ENCODE measurements at places on chromosomes 1 and 21.

DNA sequence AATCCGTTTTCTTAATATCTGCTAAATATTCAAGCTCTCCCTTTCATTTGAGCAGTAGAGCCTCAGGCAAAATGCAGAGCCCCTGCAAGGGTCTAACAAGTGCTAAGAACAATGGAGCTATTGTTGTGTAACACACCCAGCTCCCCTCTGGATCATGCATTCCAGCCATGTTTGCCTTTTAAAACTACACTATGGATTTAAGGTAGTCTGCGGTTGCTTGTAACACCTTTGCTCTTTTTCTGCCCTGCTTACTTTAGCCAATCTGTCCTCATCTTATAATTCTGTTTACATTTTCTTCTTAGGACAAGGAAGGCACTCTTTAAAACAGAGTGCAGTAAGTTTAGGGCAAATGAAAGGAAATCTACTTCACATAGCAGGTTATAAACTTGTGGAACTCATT is 60.0 kb upstream of the C1orf105 start:
- DNase-seq: no peak

DNA sequence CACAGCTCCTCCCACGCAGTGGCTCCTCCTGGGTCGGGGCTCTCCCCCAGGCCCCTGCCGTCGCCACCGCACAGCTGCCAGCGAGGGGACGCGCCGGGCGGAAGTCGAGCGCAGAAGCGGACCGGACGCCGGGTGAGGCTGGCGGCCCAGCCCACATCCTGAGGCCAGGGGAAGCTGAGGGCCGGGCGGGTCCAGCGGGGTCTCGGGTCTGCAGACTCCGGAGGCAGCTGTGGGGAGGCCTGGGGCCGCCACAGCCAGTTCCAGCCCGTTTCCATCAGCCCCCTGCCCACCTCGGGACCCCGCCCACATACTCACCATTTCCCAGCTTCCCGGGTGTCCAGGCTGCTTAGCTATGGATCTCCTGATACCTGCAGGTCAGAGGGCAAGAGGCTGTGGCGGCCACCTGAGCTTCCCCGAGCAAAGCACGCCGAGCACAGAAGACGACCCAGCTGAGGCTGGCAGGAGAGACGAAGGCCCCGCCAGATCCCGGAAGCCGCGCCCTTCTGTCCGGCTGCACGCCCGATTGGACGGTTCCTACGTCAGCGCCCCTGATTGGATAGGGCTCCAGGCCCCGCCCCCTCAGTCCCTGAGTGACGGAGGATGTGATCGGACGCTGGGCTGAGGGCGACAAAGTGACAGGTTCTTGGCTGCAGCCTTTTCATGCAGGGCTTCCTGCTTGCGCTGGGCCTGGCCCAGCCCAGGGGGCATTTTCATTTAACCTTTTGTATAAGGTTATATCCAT is 38.7 kb upstream of the ZNF124 start:
- DNase-seq: peak; percentile 85

DNA sequence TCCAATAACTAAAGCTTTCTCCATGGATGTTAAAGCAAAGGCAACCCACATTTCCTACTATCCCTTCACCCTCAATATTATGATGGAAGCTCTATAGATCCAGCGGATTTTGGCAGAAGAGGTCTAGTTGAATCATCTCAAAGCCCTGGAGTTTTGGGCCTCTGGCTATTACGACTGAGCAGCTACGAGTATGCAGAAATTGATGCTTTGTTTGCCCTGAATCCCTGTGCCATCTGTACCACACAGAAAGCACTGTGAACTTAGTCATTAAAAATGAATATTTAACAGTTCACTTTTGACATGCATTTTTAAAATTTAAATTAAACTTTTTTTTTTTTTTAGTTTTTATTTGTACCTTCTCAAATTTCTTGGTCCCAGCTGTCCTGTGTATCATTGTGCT is 705.4 kb upstream of the PTBP2 start:
- no peak for DNase-seq

DNA sequence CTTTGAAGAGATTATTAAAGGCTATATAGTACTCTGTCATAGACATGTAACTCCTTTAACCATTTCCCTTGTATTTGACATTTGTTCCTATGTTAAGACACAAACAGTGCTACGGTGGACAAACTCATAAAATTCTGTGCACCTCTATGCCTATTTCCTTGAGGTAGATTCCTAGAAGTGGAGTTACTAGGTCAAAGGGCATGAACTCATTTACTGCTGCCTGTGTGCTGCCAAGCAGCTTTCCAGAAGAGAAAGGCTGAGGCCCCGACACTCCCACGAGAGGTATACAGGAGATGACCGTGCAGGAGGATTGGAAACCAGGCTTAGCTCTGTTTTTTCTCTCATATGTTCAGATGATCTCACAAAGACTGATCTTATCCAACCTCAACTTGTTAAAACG is 34.4 kb upstream of the TENT5C start:
- DNase-seq: no peak

GRCh38 chr1:90959352-90960206 is 62.3 kb downstream of the ZNF644 start:
- no peak for DNase-seq

DNA sequence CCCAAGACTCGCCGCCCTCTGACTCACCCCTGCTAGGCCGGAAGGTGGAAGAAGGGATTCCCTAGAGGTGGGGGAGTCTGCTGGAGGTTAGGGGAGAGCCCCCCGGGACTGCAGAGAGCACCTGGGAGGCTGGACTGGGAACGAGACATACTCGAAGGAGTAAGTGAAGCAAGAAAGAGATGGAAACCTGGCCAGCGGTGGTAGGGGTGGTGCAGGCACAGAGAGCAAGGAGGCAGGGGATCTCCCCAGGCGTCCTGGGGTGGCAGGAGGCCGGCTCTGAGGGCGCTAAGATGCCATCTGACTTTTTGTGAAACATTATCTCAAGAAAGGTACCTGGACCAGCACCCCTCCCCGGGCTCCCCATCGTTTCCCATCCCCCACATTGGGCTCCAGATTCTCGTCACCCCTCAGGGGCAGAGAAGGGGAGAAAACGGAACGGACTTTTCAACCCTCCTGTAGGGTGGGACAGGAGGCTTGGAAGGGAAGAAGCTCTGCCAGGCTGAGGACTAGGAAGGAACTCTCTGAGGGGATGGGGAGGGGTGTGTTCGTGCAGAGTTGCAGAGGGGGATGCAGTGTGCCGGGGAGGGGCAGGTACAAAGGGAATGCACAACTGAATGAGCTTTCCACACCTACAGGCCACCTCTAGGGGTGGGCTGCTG is 708 bp downstream of the CHRNB2 start:
- DNase-seq: no peak

GRCh38 chr1:149966405-149966804 is 29.7 kb upstream of the MTMR11 start:
- DNase-seq: no peak

DNA sequence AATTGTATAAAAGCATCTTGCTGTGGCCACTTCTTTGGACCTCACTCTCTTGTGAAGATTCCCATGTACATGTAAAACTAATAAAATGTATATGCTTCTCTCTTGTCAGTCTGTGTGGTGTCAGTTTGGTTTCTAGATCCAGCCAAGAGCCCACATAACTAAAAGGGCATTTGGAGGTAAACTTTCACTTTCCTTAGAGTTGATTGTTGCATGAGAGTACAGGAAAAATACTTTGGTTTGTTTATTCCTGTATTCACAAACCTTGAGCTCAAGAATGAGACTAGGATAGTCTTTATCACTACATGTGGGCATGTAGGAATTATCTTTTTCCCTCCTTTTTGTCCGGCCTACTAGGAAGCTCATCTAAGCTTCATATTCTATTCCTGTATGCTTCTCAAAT is 50.9 kb downstream of the KCTD3 start:
- DNase-seq: no peak

GRCh38 chr1:223811634-223812101 is 34.1 kb downstream of the TP53BP2 start:
- no peak for DNase-seq

GRCh38 chr1:171664976-171665375 is 12.5 kb upstream of the MYOC start:
- no peak for DNase-seq

GRCh38 chr1:24113641-24114033 is 1.7 kb upstream of the MYOM3 start:
- no peak for DNase-seq

GRCh38 chr1:113390871-113391648 is 745 bp downstream of the MAGI3 start:
- no peak for DNase-seq

DNA sequence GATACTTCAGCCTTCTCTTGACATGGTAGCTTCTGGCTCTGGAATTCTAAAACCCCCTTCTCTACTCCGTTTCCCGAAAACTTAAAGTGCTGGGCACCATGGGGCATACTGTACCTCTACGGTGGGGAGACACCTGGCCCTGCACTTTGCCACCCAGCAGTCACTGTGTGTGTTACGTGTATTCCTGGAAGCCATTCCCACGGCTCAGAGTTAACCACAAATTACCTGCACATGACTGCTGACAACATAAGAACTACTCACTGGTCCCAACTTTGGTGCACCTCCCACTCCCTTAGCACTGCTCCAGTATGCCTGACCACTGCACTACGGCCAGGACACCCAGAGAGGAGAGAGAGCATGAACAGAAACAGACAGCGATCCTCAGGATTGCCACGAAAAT is 29.4 kb upstream of the TMPRSS2 start:
- DNase-seq: no peak

DNA sequence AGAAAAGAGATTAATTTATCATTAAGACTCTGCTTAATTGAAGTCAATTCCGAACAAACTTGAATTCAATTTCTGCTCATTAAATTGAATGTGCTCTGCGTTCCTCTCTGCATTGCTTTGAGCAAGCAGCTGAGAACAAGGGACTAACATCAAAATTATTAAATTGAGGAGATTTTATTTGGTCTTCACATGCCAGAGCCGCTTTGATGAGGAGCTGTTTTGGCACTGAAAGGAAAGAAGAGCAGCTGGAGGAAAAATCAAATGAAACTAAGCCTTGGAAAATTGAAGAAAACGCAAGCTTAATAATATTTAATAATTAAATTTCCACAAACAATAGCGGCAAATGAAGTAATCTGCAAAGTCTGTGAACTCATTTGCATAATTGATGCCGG is 222.0 kb upstream of the PKN2 start:
- DNase-seq: no peak

- no peak for DNase-seq
Observed at GRCh38 chr1:161187311-161187710, 10.0 kb upstream of the B4GALT3 start.

DNA sequence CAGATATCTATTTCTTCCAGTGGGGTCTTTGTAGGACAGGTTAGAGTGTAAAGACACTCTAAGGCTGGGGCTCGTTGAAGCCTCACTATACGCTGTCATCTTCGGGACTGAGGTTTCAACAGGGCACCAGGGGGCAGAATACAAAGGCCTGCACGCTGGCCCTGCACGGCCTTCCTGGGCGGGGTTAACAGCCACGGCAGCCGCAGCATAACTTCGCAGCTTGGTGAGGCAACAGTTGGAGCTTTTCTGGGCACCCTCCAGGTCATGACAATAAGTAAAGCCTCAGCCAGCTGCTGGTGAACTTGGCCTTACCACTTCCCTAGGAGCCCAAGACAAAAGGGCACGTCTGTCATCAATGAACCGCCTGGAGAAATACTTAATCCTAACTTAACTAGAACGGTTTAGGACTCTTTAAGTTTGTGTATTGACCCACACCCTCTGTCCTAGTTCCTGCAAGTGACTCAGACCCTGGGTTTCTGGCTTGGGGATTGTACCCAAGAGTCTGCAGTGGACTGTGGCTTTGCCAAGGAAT is 2.3 kb upstream of the RUNX1 start:
- peak; percentile 70 for DNase-seq

DNA sequence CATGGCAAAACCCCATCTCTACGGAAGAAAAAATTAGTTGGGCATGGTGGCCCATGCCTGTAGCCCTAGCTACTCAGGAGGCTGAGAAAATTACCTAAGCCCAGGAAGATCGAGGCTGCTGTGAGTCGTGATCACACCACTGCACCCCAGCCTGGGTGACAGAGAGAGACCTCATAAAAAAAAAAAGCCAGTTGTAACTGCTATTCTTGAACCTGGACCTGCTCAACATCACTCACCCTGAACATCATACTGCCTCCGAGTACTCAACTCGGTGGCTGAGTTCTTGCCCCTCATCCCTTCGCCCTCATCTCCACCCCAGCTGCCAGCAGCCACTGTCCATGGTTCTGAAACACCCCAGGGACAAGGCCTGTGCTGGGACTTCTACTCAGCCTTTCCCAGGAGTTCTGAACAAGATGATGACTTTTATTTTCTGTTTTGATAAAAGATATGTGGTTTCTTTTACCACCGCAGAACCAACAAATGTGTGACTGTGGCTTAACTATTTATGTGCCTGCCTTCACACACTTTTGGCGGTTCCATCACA is 5.4 kb upstream of the DISP3 start:
- DNase-seq: no peak

GRCh38 chr1:150511551-150511950 is 3.6 kb downstream of the ECM1 start:
- no peak for DNase-seq

- DNase-seq: no peak
Observed at GRCh38 chr1:163202833-163203451, at the start of gene RGS5. Gene RGS5, minus strand, starts transcription at chr1:163202916. Its CDS starts 81 bp downstream, at chr1:163202835.

- DNase-seq: peak; percentile 44
Observed at GRCh38 chr1:202144402-202145067, at the start of gene ARL8A. Gene ARL8A, minus strand, starts transcription at chr1:202144737. Its CDS starts 165 bp downstream, at chr1:202144572.

- no peak for DNase-seq
Observed at GRCh38 chr1:89688607-89689006, 55.7 kb downstream of the LRRC8C start.

DNA sequence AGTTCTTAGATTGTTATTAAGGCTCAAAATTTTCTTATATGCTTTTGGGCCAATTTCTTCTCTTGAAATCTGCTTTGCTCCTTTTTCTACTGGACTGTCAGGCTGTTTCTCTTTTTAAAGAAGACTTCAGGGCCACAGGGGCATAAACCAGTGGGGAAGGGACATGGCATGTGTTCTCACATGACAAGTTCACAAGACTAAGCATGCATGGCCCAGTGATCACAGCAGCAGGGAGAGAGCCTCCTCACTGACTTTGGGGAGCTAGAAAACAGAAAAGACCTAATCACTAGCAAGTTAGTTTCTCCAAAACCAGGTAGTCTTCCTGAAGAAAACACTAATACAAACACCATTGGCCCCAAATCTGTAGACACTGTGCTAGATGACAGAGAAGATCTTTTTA is 64.8 kb downstream of the RAB3GAP2 start:
- DNase-seq: no peak
